Ecto neural progenitor cell (in vitro differentiated cells): ENCODE measurements at places on chromosomes 4 and X.

DNA sequence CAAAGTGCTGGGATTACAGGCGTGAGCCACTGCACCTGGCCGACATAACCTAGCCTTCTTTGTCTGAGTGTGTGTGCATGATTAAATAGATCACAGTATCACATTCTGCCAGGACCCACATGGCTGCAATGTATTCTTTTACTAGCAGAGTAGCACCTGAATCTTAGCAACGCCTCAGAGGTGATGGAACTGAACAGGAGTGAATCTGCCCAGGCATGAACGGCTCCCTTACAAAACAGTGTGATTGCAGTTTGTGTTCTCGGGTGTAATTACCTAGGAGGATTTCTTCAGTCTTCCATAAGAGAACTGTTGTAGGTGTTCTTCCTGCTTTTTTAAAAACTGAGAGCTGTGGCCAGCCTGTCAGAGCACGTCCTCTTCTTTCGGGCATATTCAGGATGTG lies 122.7 kb upstream of the STS start:
- no peak for DNase-seq

- DNase-seq = no peak
Observed at GRCh38 chr4:25178838-25179261, 18.6 kb upstream of the SEPSECS start.

DNA sequence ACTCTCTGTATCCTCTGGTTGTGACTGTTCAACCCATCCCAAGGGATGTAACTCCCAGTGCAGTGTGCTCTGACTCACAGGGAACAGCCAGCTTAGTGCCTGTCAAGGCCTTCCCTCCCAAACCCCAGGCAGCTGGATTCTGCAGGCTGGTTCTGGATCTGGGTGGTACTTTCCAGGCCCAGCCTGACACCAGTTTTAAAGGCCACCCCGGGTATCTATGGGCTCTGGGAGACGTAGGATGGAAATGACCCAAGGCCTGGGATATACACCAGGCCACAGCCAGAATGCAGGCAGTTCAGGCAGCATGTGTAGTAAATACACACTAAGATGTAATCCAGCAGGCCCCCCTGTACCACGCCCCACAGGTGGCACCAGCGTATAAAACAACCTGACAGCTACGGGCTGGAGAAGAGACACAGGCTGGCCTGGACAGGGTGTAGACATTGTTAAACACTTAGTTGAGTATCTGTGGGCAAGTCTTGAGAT lies 64.2 kb downstream of the SPINK2 start:
- DNase-seq = no peak

GRCh38 chr4:40912460-40913184 lies 162.9 kb downstream of the NSUN7 start:
- no peak for DNase-seq

DNA sequence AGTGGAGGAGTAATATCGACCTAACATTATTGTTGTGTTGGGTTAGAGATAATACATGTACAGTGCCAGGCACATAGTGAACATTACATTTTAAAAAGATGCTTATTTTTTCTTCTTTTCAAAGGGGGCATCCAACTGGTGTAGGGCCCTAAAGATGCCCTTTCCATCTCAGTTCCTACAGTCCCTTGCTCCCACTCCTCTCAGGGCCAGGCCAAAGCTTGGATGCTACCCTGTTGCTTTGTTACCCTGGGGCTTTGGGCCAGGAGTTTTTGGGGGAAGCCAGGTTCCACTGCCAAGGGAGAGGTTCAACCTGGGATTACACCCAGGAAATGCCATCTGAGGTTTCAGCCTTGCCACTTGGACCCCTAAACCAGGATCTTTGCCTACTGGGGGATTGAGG lies 918 bp downstream of the IGSF1 start:
- no peak for DNase-seq

DNA sequence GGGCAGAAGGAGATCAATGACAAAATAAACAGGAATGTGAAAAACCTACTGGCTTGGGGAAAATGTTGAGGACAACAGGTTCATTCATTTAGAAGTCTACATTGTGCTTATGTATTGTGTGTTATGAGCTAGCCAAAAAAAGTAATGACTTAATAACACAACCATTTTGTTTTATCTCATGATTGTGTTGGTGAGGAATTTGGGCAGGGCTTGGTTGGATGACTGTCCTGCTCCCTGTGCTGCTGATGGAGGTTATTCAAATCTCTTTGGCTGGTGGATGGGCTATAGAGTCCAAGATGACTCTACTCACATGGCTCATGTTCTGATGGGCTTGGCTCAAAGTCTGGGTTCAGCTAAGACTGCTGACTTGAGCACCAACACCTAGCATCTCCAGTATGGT lies 116.3 kb downstream of the HS3ST1 start:
- DNase-seq = no peak

- DNase-seq = no peak
Observed at GRCh38 chr4:183875251-183875825, 29.8 kb upstream of the STOX2 start.

DNA sequence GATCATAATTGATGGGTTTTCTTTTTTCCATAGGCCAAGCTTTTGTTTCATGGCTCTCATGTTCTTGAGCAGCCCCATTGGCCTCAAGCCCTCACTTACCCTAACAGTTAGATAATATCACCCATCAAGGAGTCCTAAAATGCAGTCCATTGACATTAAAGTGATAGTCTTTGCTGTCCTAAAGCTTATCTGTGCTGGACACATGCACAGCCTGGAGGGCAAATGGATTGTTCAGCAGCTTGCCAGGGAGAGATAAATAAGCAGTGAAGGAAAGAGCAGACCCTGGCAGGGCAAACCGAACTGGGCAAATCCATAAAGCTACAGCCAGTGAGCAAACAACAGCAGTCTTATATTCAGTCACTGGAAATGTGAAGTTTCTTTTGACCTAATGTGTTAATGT lies 199.6 kb upstream of the MID1 start:
- DNase-seq = no peak

- no peak for DNase-seq
Observed at GRCh38 chr4:132026166-132026565, 1122.9 kb upstream of the PCDH10 start.

DNA sequence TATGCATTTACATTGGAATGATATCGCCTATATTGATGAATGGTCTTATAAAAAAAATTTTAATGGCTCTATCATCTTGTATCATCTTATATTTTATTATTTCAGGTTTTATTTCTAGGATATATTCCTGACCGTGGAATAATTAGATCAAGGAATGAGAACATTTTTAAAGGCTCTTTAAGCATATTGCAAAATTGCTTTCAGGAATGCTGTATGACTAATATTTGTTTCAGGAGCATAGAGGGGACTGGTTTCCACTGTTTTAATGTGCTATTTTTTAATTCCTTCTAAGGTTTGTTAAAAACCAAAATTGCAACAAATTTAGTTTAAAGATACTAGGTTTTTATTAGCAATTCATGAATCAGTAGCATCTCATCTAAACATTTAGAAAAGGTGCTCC lies 120.2 kb downstream of the BMPR1B start:
- DNase-seq = no peak

DNA sequence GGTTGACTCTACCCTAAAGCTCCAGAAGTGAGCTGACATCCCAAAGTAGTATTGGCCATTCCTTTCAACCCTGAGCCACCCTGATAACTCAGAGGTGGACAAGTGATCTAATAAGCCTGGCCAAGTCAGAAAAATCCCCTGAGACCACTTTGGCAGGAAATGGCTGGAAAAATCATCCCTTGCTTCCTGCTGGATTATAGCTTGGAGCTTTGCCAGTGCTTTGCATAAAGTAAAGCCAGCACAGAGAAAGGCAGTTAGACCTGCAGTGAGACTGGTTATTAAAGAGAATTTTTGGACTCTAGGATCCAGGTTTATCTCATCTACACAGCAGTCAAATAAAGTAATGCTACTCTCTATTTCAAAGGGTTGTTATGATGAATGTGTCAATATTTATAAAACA lies 6.4 kb downstream of the CXCL3 start:
- no peak for DNase-seq

GRCh38 chr4:25402521-25402920 lies 25.5 kb downstream of the ANAPC4 start:
- no peak for DNase-seq

DNA sequence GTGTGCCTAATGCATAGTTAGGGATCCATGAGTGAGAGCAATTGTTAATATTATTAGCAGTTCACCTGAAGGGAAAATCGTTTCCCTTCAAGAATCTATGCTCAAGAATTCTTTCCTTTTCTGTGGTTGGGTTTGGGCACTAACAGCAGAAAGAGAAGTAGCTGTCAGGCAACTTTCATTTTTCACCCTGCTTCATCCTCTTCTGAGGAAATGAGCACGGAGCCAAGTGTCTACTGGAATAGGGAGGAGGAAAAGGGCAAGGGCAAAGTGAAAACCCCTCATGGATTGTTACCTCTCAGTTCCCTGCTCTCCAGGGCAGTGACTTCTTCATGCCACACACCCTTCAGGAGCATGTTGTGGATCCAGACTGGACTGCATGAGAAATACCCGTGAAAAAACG lies 2.6 kb upstream of the HPGDS start:
- DNase-seq = no peak

DNA sequence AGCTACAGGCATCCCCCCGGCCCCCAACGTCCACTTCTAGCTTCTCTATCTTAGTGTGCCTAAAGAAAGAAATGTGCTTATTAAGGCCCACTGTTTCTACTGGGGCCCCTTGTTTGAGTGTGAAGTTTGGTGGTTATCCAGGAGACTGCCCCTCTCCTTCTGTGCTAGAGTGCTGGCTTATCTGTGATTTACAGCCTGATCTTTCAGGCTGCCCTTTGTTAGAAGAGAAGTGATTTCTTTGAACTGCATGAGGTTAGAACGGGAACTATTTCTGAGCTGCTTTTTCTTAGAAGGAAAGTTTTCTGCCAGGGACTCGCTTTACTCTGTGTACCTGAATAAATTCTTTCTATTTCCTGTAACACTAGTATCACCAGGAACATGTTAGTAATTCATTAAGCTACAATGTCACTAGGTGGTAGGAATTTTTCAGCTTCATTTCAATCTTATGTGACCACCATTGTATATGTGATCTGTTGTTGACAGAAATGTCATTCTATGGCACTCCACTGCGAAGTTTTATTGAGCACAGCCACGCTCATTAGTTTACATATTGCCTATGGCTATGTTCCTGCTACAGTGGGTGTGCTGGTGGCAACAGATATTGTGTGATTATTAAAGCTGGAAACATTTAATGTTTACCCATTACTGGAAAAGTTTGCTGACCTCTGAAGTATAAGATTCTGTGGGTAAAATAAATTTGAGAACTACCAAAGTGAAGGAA lies 193.8 kb upstream of the CXorf51B start:
- no peak for DNase-seq

DNA sequence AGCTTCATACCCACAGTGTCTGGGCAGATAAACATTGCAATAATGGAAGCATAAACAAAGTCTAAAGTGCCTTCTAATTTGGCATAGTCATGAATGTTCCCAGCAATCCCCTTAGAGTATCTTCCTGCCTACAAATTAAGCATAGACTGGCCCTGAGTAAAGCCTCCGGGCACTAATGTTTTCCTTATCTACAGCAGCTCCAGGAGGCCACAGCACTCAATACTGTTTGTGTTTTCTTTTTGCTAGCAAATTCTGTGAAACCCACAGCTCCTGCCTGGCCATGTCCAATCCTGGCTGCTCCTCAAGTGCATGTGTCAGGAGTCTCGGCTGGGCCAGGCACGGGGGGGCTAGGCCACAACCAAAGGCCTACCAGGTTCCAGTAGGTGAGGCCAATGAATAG lies 102.7 kb upstream of the TBC1D9 start:
- DNase-seq = no peak

GRCh38 chr4:59518005-59518823 lies 1681.9 kb upstream of the ADGRL3 start:
- DNase-seq = peak; percentile 54
